ENCODE measurements at places on chromosomes 13 and 19. TPM values are rescaled to one million over a fixed set of nuclear protein-coding genes. Genes with fewer than 3 reads are reported as not detected.

GRCh38 chr19:19381007-19381926 lies 24.2 kb upstream of the GATAD2A start:
- H3K27ac ChIP-seq, result no peak overlapping the region
- H3K36me3 ChIP-seq, result no peaks in the 10 kb centered on the region
- no peak overlapping the region for H3K4me3 ChIP-seq
- no peak for DNase-seq
- peaks cover 14% of the 10 kb centered on the region for H3K4me1 ChIP-seq

DNA sequence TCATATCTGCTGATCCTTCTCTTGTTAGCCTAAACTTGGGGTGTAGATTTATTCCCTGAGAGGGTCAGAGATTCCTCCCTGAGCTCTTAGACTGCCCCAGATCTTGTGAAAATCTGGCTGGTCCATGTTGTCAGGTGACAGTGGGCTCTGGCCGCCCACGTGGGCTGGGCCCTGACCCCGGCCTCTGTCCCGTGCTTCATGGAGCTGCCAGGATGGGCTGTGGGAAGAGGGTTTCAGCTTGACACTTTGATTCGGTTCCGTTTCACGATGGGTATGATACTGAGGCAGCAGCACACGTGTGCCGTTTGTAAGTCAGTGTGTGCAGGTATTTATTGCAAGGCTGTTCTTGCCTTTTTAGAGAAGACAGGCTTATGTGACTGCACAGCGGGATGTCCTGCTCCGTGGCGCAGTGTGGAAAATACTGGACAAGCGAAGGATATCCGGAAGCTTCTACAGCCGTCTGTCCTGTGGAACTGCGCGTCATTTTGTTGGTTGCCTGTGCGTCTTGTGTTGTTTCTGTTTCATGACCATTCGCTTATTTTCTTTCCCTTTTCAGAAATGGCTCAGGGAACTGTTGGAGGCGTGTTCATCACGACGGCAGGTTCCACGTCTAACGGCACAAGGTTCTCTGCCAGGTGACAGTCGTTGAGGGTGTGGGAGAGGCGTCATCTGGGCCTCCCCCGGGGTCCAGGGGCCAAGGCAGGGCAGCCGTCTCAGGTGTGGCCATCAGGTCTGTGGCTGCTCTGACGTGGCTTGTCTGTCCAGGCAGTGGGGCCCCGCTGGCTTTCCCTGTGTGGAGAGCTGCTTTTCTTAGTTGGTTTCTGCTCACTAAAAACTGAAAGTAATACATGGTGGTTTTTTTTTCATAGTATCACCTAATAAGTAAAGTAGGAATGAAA lies 20.5 kb downstream of the ATP4B start:
- peaks cover 82% of the 10 kb centered on the region for H3K36me3 ChIP-seq
- no peak overlapping the region for H3K4me3 ChIP-seq
- no peaks in the 10 kb centered on the region for H3K4me1 ChIP-seq

ZNF132 gene
- 9.5 TPM for total RNA-seq

KCNK6 gene
- 2.6 TPM for total RNA-seq

SLC25A41 gene
- total RNA-seq, result 0.22 TPM

FLT3LG gene
- total RNA-seq, result 1.5 TPM

Measured in muscle of leg (tissue), 16 donors.